ENCODE measurements at places on chromosomes 5 and 9.

GRCh38 chr5:74126294-74126693 lies 500.3 kb downstream of the ARHGEF28 start:
- DNase-seq: no peak

GRCh38 chr5:138705567-138705966 lies 47.7 kb upstream of the CTNNA1 start:
- no peak for DNase-seq

DNA sequence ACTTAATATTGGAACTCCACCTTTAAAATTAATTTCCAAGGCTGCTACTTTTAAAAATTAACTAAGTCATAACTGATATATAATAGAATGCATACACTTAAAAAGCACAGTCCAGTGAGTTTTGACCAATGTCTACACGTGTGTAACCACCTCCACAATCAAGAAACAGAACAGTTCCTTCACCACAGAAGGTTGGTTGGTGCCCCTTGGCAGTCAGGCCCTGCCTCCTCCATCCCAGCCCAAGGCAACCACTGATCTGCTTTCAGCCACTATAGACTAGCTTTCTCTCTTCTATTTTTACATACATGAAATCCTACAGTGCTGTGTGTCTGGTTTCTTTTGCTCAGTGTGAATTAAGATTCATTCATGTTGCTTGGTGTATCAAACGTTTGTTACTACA lies 215.2 kb downstream of the CRB2 start:
- DNase-seq: no peak

DNA sequence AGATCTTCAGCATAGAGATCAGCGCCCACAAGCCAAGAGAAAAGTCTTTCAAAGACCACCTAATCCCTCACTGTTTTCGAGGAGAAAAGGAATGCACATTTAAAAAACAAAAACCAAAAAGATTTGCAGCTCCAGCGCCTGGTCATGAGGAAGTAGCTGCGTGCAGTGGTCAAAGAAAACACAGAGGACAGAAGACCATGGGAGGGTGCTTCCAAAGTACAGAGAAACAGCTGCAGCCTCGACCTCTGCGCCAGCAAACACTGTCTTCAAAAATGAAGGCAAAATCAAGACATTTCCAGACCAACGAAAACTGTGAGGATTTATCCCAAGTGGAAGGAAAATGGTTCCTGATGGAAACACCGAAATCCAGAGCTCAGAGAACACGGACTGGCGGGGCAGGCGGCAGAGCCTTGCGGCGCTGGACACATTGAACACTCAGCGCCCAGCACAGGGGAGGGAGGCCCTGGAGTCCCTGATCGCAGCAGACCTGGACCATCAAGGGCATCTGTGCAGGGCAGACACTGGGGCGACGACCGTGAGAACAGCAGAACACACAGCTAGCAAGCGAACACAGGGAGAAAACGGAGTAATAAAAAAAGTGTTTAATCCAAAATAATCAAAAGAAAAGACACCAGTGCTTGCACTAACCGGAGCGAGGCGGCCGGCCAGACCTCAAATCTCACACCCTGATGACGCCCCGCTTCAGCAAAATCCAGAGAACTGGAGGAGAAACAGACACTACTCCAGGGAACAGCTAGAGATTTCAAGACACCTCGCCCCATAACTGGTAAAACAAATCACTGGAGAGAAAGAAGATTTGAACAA lies 12.6 kb upstream of the SLC12A7 start:
- DNase-seq: no peak

DNA sequence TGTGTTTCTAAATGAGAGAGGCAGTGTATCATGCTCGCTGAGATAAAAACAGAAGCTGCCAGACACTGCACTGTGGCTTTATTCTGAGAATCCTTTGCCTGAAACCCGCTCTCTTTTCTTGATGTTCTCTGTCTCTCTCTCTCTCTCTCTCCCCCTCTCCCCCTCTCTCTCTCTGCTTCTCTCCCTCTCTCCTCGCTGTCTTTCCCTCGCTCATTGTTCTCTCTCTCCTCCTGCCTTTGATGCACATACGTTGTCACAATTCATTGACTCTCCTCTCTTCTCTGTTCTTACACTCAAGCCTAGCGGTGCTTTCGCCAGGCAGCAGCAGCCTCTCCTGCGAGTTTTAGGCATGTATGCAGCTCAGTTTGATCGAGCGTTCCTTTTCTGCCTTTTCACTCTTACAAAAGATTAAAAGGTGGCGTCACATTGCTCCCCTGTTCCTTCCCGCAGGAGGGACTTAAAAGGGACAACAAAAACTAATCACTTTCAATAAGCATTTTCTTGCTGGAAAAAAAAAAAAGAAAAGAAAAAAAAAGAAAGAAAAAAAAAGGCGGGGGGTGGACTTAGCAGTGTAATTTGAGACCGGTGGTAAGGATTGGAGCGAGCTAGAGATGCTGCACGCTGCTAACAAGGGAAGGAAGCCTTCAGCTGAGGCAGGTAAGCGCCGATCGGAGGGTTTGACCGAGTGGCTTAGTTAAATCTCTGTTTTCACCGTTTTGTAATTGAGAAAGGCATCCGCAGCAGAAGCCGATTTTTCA lies 717.9 kb upstream of the WWC1 start:
- no peak for DNase-seq

DNA sequence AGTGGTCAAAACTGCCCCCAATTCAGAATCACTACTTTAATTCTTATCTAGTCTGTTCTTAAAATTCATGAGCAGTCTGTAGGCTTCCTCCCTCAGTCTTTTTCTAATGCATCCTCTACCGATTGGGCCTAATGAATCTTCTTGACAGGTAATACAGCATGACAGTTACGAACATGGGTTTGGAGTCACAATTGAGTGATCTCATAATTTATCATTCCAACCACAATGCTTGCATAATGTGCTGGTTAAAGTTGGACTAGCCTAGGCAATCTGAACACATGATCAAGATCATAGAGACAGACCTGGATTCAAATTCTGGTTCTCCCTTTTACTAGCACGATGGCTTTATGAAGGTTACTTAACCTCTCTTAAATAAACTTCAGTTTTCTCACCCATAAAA lies 33.1 kb upstream of the SETD9 start:
- no peak for DNase-seq

GRCh38 chr5:169801781-169802180 lies 164.7 kb downstream of the DOCK2 start:
- no peak for DNase-seq

- DNase-seq: no peak
These were observed 349.2 kb upstream of the RORB start for GRCh38 chr9:74147906-74148305.

- DNase-seq: no peak
These were observed 637.2 kb upstream of the DMAC1 start for GRCh38 chr9:8436786-8437185.

GRCh38 chr9:121947775-121948174 lies 145.3 kb downstream of the TTLL11 start:
- DNase-seq: no peak

Measured in CD4-positive, alpha-beta T cell treated with Interleukin-6 at 100 ng/mL for 8 hours (primary cell).